ENCODE measurements at places on chromosomes 12 and 14.

DNA sequence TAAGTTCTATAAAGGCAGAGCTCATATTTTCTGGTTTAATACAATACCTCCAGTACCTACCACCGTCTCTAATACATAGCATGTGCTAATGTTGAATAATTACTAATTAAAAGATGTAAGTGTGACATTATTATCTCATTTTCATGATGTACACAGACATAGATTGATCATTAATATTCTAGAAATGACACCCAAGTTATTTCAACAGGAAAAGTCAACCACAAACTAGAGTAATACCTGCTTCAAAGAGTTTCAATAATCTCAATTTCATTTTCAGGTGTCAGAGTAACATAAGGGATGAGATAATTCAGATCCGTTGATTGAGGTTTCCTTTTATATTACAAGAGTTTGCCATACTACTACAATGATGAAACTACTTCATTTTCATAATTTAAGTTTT, 388.9 kb downstream of the SOX5 start:
- DNase-seq: no peak

GRCh38 chr14:36988989-36989388, 183.4 kb downstream of the SLC25A21 start:
- DNase-seq: no peak

GRCh38 chr12:102609996-102610395, 129.6 kb upstream of the IGF1 start:
- no peak for DNase-seq

- no peak for DNase-seq
These were observed 106.9 kb upstream of the ATF7IP start for GRCh38 chr12:14258575-14258940.

DNA sequence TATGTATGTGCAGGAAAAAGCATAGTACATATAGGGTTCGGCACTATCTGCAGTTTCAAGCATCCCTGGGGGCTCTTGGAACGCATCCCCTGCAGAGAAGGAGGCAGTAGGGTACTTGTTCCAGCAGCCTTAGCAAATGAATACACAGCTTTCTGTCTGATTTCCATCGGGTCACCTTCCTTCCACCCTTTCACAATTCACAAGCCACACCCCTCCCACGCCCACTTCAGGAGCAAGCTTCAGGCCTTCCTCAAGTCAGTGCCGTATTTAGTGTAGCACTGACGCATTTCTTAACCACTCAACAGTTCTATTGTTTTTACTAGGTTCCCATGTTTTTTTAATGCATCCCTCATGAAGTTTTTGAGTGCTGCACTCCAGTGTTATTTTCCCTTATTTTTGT, 64.2 kb downstream of the CLMN start:
- peak; percentile 93 for DNase-seq

Data from kidney epithelial cell (primary cell).